ENCODE measurements at places on chromosomes 3 and 15.

- no peak for DNase-seq
These were observed 28.8 kb downstream of the TMED3 start for GRCh38 chr15:79339588-79340314.

- DNase-seq, result no peak
These were observed 88.5 kb upstream of the LIMD1 start for GRCh38 chr3:45506084-45506483.

DNA sequence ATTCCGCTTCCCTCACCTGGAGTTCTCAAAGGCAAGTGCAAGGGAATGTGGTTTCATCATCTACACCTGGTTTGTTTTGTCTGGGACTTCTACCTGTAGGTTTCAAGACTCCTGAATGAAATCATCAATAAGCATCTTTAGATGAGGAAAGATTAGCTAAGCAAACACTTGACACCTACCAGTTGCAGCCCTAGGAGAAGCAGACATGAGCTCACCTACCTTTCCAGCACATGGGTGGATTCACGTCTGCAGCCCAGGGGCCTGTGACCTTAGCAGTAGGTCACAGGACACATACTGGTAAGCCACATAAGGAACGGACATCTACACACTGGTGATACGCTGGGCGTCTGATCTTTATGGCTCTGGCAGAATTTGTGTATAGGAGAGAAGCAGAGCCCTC is 26.7 kb downstream of the SLCO2A1 start:
- DNase-seq, result no peak

GRCh38 chr15:73493922-73494321 is 51.0 kb downstream of the REC114 start:
- DNase-seq, result no peak

GRCh38 chr3:166444756-166445155 is 607.5 kb upstream of the BCHE start:
- DNase-seq, result no peak

All from NCI-H1417 treated with DMSO at 0.1 percent for 48 hours (cell line).